NCI-H524 treated with DMSO at 0.1 percent for 48 hours (cell line): ENCODE measurements at places on chromosomes 13 and 19.

DNA sequence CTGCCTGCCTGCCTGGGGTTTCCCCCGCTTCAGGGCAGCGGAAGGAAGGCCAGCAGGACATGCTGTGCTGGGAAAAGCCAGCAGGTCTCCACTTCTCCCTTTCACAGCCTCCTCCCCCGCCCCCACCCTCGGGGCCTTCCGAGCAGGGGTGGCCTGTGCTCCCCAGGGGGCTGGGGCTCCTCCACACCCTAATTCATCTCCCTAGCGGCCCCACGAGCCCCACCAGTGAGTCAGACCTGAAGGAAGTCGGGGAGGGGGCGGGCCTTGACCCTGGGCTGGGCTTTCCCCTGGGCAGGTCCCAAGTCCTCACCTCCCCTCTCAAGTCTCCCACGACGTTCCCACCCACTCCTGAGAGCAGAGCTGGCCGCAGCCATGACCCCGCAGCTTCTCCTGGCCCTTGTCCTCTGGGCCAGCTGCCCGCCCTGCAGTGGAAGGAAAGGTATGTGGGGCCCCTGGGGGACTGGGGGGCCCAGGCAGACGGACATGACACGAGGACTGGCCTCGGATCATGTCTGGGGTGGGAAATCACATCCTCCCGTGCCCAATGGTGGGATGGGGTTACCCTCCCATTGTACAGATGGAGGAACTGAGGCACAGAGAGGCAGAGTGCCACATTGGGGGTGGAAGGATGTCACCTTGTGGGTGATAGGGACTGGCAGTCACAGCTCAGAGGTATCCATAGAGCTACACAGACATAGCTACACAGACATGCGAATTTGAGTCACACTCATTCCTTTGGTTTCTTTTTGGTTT, at the start of gene EBI3:
Gene EBI3 (plus strand): TSS at position 345 of the 753 bp plus-strand sequence. CDS start 28 bp downstream, at position 373.
- DNase-seq, result no peak

- DNase-seq, result no peak
These were observed 30.3 kb upstream of the RNF113B start for GRCh38 chr13:98207416-98207815.

DNA sequence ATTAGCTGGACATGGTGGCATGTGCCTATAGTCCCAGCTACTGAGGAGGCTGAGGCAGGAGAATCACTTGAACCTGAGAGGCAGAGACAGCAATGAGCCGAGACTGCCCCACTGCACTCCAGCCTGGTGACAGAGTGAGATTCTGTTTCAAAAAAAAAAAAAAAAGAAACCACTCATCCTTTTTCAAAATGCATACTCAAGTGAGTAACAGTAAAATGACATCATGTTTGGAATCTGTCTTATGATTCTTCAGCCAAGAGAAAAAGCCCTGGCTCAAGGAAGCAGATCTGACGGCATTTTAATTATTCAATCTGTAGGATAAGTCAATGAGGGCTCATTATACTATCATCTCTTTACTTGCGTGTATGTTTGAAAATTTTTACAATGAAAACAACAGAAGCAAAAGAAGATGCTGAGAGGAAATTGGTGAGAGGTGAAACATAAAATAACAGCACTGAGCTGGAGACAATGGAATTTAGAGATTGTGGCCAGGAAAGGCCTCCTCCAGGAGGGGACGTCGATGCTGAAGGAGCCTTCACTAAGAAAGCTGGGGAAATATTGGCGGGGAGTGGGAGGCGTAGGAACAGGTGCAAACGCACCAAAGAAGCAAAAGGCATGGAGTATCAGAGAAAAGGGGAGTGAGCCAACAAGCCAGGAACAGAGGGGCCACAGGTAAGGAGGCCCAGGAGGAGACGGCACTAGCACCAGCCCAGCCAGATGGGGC, 12.9 kb upstream of the CCNE1 start:
- no peak for DNase-seq

- no peak for DNase-seq
These were observed 105.9 kb downstream of the AKAP11 start for GRCh38 chr13:42377640-42378382.

- no peak for DNase-seq
These were observed 98.6 kb downstream of the RBM26 start for GRCh38 chr13:79307433-79307861.

DNA sequence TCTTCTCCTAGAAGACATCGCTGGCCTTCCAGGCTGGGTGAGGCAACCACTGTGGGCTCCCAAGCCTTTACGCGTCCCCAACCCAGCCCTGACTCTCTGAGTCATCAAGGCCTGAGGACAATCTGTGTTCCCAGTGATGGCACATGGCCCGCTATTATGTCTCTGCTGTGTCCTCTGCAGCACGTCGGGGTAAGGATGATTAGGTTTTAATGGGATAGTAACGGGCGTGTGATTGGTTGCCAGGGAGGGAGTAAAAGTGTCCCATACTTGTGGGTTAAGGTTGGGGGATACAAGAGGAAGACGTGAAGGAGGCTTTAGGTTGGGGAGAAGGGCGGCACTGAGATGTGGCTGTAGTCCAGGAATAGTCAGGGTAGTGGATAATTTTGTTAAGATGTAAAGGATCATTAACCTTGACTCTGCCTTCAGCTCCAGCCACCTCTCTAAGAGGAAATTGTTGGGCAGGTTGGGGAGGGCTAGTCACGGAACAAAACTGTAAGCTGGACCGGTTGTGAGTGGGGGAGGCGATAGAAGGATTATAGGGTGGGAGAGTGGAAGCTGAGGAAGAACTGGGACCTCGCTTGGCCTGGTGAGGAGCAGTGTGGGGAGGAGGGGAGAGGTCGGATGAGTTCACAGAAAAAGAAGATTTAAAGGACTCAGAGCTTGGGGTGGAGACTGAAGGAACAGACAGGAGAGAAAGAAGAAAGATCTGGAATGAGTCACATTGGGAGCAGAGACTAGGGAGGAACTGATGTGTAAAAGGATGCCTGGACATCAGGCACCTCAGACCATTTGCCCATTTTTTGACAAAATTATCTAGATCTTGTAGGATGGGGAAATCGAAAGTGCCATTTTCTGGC, 27.9 kb upstream of the IGFL1 start:
- DNase-seq, result no peak

DNA sequence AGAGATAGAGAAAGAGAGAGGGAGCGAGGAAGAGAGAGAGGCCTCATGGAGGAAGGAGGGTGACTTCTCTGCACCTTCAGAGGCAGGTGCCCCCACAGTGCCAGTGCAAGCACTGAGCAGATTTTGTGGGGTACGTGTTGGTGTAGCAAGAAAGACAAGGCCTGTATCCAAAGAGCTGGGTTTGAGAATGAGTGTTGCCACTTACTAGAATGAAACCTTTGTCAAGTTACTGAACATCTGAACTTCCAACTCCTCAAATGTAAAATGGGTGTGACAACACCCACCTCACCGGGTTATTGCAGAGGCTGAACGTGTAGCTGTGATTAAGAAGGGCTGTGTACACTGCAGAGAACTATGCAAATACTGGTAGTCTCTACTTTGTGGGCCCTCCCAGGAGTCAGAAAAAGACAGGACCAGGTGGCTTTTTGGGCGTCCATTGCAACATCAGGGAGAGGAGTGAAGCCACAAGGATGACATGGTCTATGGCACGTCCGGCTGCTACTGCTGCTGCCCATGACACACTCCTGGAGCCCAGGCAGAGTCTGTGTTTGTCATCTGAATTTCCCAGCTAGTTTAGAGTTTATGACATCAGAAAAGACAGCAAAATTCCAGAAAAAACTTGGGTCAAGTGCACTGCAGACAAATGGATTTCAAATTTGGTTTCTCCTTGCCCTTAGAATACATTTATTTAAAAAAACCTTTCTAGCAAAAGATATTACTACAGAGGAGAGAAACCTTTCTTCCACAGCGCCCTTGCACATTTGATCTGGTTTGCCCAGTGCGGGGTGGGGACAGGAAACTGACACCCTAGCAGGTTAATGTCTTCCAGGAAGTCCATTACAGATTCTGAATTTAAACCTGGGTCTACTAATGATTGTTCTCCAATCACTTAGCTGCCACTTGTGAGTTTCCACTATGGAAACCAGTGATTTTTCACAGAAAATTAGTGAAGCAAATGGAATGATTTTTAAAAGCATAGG, 54.0 kb upstream of the ATP12A start:
- DNase-seq, result no peak

GRCh38 chr13:59873856-59874255, 289.9 kb downstream of the DIAPH3 start:
- no peak for DNase-seq

DNA sequence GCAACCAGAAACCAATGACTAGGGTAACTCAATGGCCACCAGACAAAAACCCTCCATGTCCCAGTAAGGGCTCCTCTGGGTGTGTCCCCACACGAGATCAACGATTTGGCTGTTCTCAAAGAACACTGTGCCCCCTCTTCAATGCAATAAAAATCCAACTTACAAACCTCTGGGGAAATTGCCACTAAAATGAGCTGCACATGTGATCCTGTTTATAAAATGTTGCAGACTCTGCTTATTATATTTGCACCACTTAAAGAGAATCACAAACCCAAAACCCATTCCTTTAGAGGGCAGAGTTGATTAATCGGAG, 80.5 kb downstream of the STK24 start:
- no peak for DNase-seq

- DNase-seq, result no peak
These were observed 38.4 kb upstream of the PEPD start for GRCh38 chr19:33559996-33560395.

DNA sequence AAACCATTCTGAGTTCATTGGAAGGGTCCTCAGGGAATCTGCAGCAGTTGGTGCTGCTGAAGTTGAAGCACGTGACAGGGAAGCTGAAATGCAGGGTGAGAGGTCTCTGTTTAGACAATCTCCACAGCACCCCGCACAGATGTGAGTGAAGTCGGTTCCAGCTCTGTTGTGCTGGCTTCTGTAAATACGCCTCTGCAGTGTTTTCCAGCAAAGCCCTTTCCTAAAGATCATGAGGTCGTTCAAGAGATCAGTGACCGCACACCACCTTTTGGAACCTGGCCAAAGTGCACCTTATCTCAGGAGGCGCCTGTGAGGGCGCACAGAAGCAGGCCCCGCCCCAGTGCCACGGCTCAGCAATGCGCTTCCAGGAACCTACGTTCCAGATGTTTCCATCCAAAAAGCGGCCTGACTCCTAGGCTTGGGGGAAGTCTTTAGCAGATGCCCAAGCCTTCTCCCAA, 10.8 kb downstream of the CUL4A start:
- DNase-seq, result no peak

GRCh38 chr19:34837262-34837661, 64.2 kb upstream of the ZNF599 start:
- DNase-seq, result no peak

DNA sequence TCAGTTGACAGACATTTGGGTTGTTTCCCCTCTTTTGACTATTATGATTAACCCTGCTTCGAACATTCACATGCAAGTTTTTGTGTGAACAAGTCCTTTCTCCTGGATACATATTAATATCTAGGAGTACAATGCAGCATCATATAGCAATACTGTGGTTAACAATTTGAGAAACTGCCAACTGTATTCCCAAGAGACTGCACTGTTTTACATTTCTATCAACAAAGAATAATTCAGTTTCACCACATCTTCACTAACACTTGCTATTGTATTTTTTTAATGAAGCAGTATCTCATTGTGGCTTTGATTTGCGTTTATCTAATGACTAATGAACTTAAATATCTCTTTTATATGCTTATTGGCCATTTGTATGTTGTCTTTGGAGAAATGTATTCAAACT, 184.6 kb upstream of the NBEA start:
- DNase-seq, result no peak

GRCh38 chr19:47272448-47273312, 2.0 kb upstream of the INAFM1 start:
- DNase-seq, result no peak

GRCh38 chr19:44570984-44571684, 41.7 kb upstream of the CEACAM20 start:
- no peak for DNase-seq

GRCh38 chr13:49669735-49670309, 21.5 kb downstream of the EBPL start:
- DNase-seq, result no peak

- no peak for DNase-seq
These were observed 95.0 kb upstream of the IRS2 start for GRCh38 chr13:109881347-109881725.

DNA sequence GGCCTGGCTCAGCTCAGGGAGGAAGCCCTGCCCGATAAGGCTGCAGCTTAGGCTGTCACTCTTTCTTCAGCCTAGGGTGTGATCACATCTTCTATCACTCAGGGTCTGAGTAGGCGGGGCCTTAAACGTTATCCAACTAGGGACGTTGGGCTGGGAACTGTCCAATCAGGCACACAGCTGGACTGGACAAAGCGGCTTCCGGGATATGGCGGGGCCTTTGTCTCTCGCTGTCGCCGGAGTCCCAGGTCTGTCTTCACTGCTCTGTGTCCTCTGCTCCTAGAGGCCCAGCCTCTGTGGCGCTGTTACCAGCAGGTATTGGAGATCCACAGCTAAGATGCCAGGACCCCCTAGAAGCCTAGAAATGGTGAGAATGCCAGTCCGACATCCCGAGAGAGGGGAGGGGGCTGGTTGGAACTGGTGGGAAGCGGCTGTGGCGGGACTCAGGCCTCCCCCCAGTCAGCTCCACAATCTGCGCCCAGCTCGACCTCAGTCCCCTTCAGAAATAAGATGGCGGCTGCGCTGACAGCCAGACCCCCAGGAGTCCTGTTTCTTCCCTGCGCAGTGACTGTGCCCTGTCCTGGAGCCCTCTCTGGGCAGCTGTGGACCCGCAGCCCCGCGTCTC, at the start of gene ZNF254:
Gene ZNF254 (plus strand): TSS at position 214 of the 622 bp plus-strand sequence. CDS start 121 bp downstream, at position 335.
- DNase-seq, result peak; percentile 92

DNA sequence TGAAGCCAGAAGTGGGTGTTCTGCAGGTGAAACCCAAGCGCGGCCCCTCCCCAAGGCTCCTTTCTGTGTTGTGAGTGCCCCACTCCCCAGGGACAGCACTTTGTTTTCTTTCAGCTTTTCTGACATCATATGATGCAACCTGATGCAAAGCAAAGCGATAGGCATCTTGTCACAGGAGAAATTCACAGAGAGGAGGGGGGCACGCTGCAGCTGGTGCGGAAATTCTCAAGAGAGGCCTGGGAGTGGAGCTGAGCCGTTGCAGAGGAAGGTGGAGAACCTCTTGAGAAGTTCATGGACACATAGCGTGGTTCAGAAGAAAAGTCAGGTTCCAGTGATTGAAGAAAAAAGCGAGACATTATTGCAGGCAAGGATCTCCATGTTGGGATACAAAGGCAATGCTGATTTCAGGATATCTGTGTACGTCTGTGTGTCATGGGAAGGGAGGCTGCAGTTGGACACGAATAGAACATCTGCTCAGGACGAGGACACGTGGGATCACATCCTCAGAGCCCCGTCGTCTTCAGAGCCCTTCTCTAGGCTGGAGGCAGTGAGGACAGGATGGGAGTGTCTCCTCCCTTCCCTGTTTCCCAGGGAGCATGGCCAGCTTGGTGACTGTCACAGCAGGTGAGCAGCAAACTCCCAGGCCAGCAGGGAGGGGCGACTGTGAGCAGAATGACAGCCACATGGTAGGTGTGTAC, 79.2 kb downstream of the IRS2 start:
- DNase-seq, result peak; percentile 13

- DNase-seq, result peak; percentile 34
These were observed 126.5 kb downstream of the NALCN start for GRCh38 chr13:101289764-101290163.

DNA sequence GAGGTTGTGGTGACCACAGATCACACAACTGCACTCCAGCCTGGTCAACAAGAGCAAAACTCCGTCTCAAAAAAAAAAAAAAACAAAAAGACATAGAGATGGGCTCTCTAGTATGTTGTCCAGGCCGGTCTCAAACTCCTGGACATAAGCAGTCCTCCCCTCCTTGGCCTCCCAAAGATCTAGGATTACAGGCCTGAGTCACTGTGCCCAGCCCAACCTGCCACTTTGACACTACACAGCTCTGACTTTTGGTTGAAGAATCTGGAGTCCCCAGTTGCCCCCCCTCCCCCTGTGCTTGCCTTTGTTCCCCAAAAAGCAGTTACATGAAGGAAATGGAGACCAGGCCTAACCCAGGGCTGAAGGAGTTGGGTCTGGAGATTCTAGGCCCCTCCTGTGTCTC, 12.9 kb downstream of the CARM1 start:
- DNase-seq, result no peak
